ENCODE measurements at places on chromosomes 2 and 18.

DNA sequence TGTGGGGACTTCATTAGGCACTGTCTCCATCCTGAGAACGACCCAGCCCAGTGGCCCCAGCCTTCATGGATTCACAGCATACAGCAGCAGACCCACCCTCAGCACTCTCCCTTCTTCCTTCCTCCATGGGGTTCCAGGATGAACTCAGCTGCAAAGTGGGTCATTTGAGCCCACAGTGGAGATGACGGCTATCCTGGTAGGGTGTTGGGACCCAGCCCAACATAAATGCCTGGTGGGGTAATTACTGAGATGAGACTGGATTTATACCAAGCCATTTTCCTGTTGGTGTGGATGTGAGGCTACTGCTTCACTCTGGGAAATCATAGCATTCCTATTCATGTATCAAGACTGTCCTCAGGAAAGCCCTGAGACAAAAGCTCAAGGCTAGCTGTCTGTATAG, 536.7 kb upstream of the TNP1 start:
- DNase-seq, result no peak

DNA sequence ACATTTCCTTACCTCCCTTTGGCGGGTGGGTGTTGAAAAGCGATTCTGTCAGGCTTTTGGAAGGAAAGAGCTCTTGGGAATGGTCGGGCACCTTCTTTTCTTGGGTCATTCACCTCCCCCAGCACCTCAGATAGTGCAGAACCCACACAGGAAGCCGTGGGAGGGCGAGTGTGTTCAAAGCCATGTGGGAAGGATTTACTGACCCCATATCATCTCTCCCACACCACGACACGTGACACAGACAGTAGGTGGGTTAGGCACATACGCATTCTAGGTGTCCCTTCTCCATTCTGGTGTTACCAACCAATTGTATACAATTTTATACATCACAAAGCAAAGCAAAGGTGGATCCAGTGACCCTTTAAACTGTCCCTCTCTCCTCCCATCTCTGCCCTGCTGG, 263.7 kb upstream of the REV1 start:
- no peak for DNase-seq

DNA sequence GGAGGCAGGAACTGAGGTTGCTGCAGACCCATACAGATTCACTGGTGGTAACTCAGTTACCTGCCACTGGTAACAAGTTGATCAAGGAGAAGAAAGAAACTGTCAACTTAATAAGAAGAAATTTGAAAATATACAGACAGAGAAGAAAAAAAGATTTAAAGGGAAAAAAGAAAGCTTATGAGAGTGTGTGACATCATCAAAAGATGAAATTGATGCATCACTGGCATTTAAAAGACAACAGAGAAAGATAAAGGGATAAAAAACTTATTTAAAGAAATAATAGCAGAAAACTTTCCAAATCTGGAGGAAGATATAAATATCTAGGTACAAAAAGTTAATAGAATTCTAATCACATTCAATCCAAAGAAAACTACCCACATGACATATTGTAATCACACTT, 1003.2 kb downstream of the TDRD15 start:
- DNase-seq, result no peak

DNA sequence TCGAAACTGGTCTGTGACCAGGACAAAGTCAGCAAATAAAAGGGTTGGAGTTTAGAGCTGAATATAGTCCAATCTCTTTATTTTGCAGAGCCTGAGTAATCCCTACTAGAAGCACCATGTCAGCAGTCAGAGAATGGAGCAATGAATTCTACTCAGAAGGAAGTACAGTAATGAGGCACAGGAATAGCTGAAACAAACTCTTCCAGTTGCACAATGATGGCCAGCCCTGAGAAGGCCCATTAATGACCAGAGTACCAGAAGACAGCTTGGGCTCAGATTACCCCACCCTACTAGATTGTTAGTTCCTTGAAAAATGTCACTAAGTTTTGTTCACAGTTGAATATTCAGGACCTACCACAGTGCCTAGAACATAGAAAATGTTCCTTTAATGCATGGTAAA, 40.3 kb upstream of the SCG2 start:
- DNase-seq, result no peak

- DNase-seq, result no peak
Observed at GRCh38 chr2:150280231-150280630, 207.2 kb downstream of the RND3 start.

DNA sequence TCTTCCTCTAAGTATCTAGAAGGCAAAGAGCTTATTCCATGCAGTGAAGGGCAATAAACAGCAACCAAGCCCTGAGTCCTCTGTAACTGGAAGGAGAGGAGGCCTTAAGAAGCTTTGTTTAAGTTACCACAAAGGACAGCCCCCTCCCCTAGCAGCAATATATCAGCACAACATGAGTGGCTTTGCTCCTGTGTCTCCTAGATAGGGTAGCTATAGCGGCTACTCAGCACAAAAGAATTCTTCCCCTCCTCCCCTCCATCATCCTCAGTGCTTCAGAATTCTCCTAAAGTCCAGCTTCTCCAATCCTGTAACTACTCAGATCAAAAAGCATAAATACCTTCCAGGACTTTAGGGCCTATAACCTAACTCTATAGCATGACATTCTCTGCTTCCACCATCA, 16.5 kb downstream of the SUMO1 start:
- DNase-seq, result no peak

DNA sequence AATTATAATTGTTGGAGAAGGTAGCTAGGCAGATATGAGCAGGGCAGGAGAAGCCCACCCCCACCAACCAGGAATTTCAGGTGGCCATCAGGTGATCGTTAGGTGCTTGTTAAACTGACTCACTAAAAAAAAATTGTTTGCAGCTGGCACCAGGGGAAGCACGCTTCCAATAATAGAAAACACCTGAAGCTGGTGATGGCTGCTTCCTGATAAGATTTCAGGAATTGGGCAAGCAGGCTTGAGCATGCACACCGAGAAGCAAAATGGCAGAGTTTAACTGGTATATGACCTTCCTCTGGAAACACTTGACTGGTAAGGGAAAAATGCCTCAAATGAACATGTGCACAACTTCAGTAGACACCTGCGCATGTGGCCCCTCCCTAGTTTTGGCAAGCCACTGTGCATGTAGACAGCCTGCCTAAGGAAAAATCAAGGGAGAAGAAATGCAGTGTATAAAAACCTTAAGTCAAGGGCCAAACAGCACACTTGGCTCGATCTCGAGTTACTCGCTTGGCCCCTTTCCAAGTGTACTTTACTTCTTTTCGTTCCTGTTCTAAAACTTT, 292.8 kb downstream of the CCDC85A start:
- DNase-seq, result peak; percentile 16

- DNase-seq, result no peak
Observed at GRCh38 chr2:162720559-162721271, 117.9 kb downstream of the KCNH7 start.

DNA sequence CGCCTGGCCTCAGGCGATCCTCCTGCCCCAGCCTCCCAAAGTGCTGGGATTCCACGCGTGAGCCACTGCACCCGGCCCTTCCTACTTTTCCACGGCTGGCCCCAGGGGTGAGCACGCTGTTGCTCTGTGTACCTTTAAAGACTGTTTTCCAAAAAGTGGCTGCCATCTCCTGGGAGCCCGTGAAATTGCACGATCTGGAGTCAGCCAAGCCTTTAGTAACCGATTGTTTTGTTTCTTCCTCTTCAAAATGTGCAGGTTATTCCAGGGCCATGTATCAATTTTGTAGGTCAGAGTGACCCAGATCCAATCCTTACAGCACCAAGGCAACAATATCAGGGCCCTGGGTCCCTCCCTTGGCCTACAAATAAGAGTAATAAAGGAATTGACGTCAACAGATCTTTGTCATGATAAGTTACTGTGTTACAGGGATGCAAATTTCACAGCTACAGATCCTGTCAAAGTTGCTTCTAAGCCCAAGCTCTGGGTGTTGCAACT, 135.6 kb upstream of the ZNF236 start:
- DNase-seq, result peak; percentile 60

DNA sequence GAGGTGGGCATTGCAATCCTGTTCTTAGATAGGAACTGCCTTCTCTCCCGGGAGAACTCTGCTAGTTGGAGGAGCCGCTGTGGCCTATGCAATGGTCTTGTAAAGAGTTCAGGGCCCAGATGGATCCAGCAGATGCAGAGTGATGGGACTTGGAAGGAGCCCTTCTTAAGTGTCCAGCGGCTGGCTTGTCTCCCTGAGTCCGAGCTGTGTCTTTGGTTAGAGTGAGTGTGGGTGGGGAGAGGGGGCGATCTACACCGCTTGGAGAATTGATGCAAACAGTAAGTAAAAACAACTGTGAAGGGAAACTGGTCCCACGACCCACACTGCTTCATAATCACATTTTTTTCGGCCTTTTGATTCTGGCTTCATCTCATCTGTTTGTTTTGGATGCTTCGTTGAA, 89.8 kb upstream of the CYRIA start:
- DNase-seq, result no peak

DNA sequence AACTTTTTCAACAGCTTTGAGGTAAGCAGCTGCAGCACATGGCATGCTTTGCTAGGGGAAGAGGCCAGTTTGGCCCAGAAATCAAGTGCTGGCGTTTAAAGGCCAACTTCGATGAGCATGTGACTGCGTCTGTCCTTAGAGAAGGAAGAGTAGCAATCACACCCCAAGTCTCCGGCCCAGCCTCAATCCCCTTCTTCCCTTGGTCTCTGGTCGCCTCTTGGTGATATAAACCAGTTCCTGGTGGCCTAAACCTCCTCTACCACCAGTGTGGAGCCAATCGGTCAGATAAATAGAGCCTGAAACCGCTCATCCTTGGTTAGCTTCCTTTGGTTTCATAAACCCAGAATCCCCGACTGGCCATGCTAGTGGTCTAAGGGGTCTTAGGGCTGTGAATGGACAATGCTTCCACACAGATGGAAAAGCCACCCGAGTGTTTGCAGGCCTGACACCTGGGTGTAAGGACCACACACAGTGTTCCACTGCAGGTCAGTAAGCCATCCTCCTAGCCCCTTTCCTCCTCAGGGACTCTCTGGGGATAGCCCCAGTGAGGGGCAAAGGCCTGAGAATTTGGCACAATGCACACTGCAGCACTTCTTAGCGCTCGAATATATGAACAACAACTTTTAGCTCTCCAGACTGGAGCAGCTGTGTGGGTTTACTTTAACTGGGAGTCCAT, 23.0 kb upstream of the COX7A2L start:
- DNase-seq, result no peak

GRCh38 chr2:219398721-219399363, 11.1 kb upstream of the DNPEP start:
- peak; percentile 34 for DNase-seq

DNA sequence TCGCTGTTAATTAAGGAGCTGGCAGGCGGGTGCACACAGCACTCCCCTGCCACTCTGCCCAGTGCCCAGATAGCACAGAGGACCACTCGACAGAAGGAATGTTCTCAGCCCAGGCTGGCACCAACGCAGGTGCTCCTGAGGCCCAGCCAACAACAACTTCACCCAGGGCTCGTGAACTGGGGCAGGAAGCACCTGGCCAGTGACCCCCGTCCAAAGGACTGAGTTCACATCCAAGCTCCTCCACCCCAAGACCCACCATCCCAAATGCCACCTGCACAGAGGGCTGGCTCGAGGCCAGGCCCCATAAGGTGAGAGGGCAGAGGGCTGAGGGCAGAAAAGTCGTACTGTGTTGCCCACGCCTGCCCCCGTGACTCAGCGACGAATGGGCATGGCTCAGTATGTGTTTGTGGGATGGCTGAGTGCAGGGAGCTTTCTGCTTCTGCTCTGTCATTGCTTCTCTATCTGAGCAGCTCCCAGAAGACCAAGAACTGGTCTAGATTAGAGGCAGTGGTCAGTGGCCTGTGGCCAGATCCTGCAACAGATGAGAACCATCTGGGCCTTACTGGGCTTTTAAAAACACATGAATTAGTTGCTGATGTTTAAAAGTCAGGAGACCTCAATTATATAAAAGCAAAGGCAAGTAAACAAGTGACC, 68.4 kb downstream of the POLR1A start:
- DNase-seq, result peak; percentile 99

DNA sequence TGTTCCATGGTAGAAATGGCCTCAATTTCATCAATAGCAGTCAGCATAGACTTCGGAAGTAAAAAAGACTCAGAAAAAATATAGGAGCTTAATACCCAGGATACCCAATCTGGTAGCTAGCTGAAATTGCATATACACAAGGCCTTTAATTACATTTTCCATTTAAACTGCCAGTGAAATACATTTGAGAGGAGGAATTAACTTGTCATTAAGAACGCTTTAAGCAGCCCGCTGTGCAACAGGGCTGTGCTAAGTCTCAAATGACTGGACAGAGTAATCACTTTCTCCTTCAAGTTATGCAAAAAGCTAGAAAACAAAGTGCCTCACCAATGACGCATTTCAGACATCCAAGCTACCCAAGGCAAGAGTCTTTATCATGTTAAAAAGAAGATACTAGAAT, 558.8 kb downstream of the MBD2 start:
- no peak for DNase-seq

DNA sequence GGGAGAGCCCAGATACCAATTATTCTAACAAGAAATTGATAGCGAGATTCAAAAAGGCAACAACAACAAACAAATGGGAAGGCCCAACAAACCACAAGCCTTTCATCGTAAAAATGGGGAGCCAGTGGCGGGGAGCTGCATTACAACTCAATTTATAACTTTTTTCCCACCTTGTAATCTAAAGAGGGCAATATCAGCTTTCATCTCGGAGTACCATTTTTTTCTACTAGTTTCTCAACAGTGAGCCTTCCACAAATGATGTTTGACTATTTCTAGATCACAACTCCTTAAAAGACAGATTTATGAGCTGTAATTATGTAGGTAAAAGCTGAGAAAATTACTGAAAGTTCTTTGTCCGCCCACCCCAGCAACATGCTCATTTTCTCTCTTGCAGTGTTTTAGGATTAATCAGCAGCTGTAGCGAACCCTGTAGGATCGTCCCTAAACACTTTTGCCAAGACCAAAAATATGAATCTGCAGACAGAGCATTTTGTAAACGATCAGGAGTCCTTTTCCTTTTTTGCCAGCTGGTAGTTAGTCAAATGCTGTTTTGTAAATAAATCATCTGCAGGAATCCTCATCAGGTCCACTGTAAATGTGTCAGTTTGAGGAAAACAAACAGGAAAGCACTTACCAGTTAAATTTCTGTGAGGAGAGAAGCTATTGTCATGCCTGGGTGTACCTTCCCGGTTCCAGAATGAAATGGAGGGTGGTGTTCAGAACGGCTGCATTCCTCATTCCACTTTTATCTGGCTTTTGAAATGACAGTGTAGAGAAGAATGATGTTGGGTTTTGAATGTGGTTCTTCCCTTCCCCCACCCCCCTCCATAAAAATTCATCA, 53.2 kb downstream of the EEF1B2 start:
- no peak for DNase-seq

DNA sequence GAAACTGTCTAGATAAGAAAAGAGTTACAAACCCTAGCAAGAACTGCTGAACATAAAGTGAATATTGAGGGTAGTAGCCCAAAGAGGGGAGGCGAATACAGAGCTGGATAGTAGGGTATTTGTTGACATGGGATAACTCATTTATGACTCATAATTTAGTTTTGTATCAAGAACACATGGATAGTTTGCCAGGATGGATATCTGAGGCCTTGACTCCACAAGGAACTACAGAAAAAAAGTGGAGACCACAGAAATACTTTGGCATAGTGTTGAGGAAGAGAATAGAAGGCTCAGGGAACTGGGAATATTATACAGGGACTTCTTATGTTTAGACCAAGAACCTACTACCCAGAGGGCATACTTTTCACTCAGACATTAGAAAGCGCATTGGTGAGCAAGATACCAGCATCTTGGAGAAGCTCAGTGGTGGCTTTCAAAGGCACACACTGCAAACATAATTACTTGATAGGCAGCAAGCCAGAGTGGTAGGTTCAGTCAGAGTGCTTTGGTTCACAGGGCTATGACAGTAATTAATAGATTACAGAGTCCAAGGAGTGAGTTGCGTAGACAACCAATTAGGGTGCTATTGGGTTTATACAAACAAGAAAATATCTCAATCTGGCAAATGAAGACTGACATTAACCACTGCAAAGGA, 51.9 kb upstream of the ZBTB7C start:
- DNase-seq, result no peak
